Stimulated activated CD8-positive, alpha-beta memory T cell treated with anti-CD3 and anti-CD28 coated beads, Interleukin-7, amount 100 ng/mL, for 1 hour (primary cell): ENCODE measurements at places on chromosomes 11 and 22.

GRCh38 chr11:17129003-17129402 is 51.5 kb upstream of the RPS13 start:
- no peak for DNase-seq

GRCh38 chr22:44926124-44926475 is 83.7 kb downstream of the PHF21B start:
- DNase-seq, result no peak

- peak; percentile 58 for DNase-seq
Observed at GRCh38 chr11:46315033-46315738, 32.1 kb upstream of the DGKZ start.

- no peak for DNase-seq
Observed at GRCh38 chr11:33942954-33943353, 51.1 kb upstream of the LMO2 start.
